ENCODE measurements at places on chromosomes 6 and 20. TPM values are rescaled to one million over a fixed set of nuclear protein-coding genes. Genes with fewer than 3 reads are reported as not detected.

ZNF311 gene
- total RNA-seq: 0.39 TPM

DNA sequence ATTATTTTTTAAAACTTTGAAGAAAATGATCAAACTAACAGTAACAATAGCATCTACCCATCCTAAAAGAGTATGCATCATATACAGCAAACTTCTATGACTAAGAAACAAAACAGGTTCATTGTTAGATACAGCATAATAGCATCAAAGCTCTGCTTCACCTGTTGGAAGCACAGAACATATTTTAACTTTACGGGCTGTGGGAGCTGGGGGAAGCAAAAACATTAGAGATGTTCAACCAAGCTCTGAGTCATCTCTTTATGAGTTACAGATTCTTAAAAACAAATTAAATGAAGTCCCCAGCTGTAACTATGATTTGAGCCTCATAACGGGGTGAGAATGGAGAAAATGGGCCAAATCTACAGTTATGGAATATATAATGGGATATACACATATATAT is 63.4 kb downstream of the SYNE1 start:
- H3K36me3 ChIP-seq: no peaks in the 10 kb centered on the region
- no peaks in the 10 kb centered on the region for H3K4me1 ChIP-seq
- H3K4me3 ChIP-seq: no peak overlapping the region
- H3K27me3 ChIP-seq: no peaks in the 10 kb centered on the region

SASH1 gene
- not detected for total RNA-seq

- DNase-seq: no peak
- no peak overlapping the region for H3K27ac ChIP-seq
- H3K36me3 ChIP-seq: no peaks in the 10 kb centered on the region
- H3K4me3 ChIP-seq: no peak overlapping the region
- H3K4me1 ChIP-seq: no peaks in the 10 kb centered on the region
- no peaks in the 10 kb centered on the region for H3K27me3 ChIP-seq
These were observed 77.8 kb upstream of the SLC35B3 start for GRCh38 chr6:8513174-8513573.

C4B gene
- total RNA-seq: 3.5 TPM

- no peaks in the 10 kb centered on the region for H3K27me3 ChIP-seq
- no peak overlapping the region for H3K4me3 ChIP-seq
These were observed 104.5 kb downstream of the SMLR1 start for GRCh38 chr6:130931683-130932082.

GRCh38 chr20:41174373-41174772 is 37.0 kb downstream of the PLCG1 start:
- no peak overlapping the region for H3K4me3 ChIP-seq
- H3K27ac ChIP-seq: peak overlapping the region; percentile 23
- DNase-seq: no peak
- H3K27me3 ChIP-seq: no peaks in the 10 kb centered on the region

DNA sequence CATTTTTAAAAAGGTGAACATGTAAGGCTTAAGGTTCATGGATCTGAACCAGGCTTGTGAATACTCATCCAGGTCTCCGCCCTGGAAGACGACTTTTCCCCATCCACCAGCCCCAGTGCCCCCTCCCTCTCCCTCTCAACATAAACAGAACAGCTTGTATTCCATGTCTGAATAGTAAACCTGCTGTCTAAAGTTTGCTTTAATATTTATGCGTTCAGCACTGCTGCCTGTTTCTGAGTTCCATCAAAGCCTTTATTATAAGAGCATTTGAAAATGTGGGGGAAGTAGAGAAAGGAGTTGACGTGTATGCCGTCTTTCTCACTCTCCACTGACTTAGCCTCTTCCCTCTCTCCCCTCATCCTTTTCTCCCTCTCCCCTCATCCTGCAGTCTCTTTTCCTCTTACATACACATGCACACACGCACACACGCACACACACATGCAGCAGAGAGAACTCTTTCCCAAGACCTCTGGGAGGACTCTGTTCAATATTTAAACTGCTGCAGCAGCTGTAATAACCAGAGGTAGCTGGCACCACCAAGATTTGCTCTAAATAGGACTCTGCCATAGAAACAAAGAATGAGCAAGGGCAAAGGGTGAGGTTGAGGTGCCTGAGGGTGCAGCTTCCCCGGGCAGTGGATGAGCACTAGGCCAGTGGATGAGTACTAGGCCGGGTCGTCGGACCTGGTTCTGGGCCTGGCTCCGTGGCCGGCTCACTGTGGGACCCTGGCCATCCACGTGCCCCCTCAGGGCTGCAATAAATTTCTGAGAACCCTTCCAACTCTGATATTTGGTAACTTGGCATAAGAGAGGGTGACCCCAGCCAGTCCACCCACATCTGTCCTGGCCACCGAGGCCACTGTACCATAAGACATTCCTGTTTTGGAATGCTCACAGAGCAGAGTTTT is 35.4 kb upstream of the VSTM2L start:
- peaks cover 3% of the 10 kb centered on the region for H3K36me3 ChIP-seq
- no peak overlapping the region for H3K4me3 ChIP-seq
- H3K27me3 ChIP-seq: no peaks in the 10 kb centered on the region
- DNase-seq: no peak

Measured in activated CD8-positive, alpha-beta T cell treated with anti-CD3 and anti-CD28 coated beads, Interleukin-2, amount 10 ng/mL, durations not matched to agents 7 days and 5 days (primary cell).